ENCODE measurements at places on chromosomes 13 and 19.

DNA sequence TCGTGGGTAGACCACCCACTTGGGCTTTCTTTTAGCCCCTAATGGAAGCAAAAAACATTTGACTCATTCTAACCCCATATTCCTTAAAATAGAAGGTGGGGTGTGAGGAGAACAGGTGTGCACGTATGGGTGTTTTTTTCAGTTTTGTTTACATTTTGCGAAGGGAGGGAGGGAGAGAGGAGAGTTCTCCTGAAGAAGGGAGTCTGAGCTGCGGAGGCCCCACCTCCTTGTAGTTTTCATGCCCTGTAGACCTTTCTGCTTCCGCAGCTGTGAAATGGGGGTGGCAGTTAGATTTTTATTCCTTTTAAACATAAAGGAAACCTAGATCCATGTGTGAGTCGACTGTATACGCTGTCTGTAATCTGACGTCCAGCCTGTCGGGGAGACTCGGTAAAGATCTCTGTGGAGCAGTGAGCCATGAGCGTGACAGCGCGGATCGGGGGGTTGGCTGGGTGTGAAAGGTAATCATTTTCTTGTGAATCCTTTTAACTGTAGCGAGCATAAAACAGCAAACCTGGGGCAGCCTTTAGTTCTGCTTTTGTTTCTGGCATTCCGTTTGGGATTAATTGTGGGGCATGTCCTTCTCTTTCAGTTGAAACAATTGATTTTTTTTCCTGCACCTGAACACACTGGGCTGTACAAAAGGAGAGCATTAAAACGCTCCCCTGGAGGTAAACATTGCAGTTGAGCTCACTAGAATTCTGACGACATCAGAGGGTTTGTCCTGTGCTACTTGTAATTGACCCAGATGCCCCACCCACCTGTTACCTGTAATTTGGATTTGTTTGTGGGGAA, 2.3 kb downstream of the UPF1 start:
- no peak for DNase-seq

DNA sequence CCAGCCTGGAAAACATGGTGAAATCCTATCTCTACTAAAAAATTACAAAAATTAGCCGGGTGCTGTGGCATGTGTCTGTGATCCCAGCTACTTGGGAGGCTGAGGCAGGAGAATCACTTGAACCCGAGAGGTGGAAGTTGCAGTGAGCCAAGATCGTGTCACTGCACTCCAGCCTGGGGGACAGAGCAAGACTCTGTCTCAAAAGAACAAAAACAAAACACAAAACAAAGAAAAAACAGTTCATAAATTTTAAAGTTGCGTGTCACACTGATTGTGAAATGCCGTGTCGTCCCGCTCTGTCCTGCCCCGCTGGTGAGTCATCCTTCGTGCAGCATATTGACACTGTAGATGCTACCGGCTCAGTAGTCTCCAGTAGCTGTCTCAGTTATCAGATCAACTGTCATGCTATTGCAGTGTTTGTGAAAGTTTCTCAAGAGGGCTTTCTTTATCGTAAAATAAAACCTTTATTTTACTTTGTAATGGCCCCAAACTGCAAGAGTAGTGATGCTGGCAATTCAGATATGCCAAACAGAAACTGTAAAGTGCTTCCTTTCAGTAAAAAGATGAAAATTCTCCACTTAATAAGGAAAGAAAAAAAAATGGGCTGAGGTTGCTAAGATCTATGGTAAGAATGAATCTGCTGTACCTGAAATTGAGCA, 36.4 kb upstream of the IGFL1 start:
- no peak for DNase-seq

- no peak for DNase-seq
Observed at GRCh38 chr13:114268344-114269280, 12.8 kb upstream of the UPF3A start.

DNA sequence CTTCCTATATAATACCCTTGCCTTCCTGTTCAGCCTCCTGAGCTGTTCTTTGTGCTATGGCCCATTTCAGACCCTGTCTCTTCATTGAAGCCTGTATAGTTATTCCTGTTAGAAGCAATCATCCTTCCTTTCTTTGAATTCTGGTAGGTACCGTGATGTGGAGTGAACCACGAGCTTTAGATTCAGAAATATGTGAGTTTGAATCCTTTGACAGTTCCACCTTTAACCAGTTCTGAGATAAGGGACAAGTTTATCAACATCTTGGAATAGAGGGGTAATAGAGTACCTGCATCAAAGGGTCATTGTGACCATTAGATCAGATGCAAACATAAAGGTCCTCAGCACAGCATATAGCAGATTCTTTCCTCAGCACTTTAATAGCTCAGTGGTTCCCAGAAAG, 12.3 kb upstream of the CXCL17 start:
- no peak for DNase-seq

Measured in T1000 (cell line).